CD8-positive, alpha-beta memory T cell (primary cell): ENCODE measurements at places on chromosomes 2 and 18. TPM values are rescaled to one million over a fixed set of nuclear protein-coding genes. Genes with fewer than 3 reads are reported as not detected.

The CARF gene
- polyA plus RNA-seq: 3.1 TPM

- DNase-seq: no peak
Observed at GRCh38 chr2:180739070-180739469, 241.3 kb upstream of the UBE2E3 start.

DNA sequence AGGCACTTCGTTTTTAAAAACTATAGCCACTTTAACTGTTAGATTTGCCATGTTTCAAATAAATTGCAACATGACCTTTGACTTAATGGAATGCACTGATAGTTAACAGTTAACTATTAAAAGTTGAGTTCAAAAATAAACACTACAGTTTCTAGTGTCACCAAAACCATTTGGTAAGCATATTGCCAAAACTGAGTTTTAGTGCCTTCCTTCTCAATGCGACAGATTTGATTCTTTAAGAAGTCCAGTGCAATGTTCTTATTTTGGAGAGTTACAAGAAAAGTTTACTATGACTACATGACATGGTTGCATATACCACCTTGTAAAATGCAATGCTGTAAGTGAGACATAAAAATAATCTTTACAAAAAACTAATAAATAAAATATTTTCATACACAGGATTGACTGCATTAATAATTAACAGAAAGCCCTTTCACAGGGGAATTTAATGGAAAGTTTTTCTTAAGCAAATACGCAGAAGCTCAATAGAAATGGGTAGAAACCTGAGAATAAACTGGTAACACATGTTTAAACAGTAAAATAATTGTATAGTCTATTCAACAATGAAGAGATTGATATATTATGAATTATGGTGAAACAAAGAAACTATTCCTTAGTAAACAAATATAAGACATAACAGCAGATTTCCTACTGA, 53.8 kb downstream of the GRB14 start:
- DNase-seq: no peak

- DNase-seq: no peak
Observed at GRCh38 chr2:217954469-217954868, 48.3 kb downstream of the TNS1 start.

GRCh38 chr2:149430743-149431736, 100.7 kb downstream of the LYPD6 start:
- no peak for DNase-seq
